Placental pericyte (primary cell): ENCODE measurements at places on chromosomes 7 and 10. TPM values are rescaled to one million over a fixed set of nuclear protein-coding genes. Genes with fewer than 3 reads are reported as not detected.

Gene HYAL4
- 0.72 and 1.3 TPM in 2 replicates for total RNA-seq

Gene SH3PXD2A
- 57.3 and 58.6 TPM in 2 replicates for total RNA-seq

Gene FMC1
- 5.3 and 9.6 TPM in 2 replicates for total RNA-seq

Gene GIMAP4
- 0.14 TPM in 1 of 2 replicates, not detected in the other for total RNA-seq

Gene WAPL
- 45.1 and 46.2 TPM in 2 replicates for total RNA-seq

Gene CRHR2
- total RNA-seq: not detected in 2 replicates

Gene HOXA1
- total RNA-seq: 0.14 TPM in 1 of 2 replicates, not detected in the other

Gene STEAP1B
- 2.2 and 8.4 TPM in 2 replicates for total RNA-seq

Gene OR2A5
- not detected in 2 replicates for total RNA-seq

Gene FGFBP3
- total RNA-seq: 0.29 and 0.66 TPM in 2 replicates

Gene MEOX2
- under 0.01 TPM in 1 of 2 replicates, not detected in the other for total RNA-seq

Gene TMEM196
- total RNA-seq: not detected in 2 replicates

Gene ZPBP
- total RNA-seq: not detected in 2 replicates

Gene PALD1
- under 0.01 and 0.29 TPM in 2 replicates for total RNA-seq

Gene SEC31B
- 2.9 and 4.2 TPM in 2 replicates for total RNA-seq

Gene TMEM225B
- 0.44 TPM in 1 of 2 replicates, not detected in the other for total RNA-seq

Gene GIMAP1
- total RNA-seq: not detected in 2 replicates

Gene SPDYE5
- total RNA-seq: not detected in 2 replicates

Gene LEP
- total RNA-seq: not detected in 2 replicates

Gene MRPS33
- total RNA-seq: 18.0 and 29.5 TPM in 2 replicates

Gene NPY
- total RNA-seq: not detected in 2 replicates

Gene ABCB4
- total RNA-seq: 0.86 TPM in 1 of 2 replicates, not detected in the other

Gene CALML3
- not detected in 2 replicates for total RNA-seq

Gene MRLN
- total RNA-seq: not detected in 2 replicates

Gene PARG
- 40.7 and 44.9 TPM in 2 replicates for total RNA-seq

Gene MYH16
- 0.43 TPM in 1 of 2 replicates, not detected in the other for total RNA-seq

Gene GARIN1A
- 0.88 and 1.0 TPM in 2 replicates for total RNA-seq

Gene PPIF
- total RNA-seq: 41.2 and 90.8 TPM in 2 replicates

Gene IFIT1B
- total RNA-seq: not detected in 2 replicates

Gene AQP1
- 2.6 and 3.9 TPM in 2 replicates for total RNA-seq

Gene FRMD4A
- 30.2 and 80.9 TPM in 2 replicates for total RNA-seq

Gene TRAPPC14
- total RNA-seq: 10.9 and 12.7 TPM in 2 replicates

Gene PBLD
- total RNA-seq: 4.2 and 4.9 TPM in 2 replicates
